NCI-H2081 treated with DMSO at 0.1 percent for 48 hours (cell line): ENCODE measurements at places on chromosomes 12 and 14.

GRCh38 chr12:9900930-9901329, 19.6 kb downstream of the KLRF2 start:
- no peak for DNase-seq

- no peak for DNase-seq
These were observed 23.8 kb downstream of the BTG1 start for GRCh38 chr12:92121826-92122225.

- DNase-seq: no peak
These were observed 5.6 kb downstream of the NFYB start for GRCh38 chr12:104132351-104132956.

GRCh38 chr14:74515891-74516412, 22.4 kb downstream of the ISCA2 start:
- DNase-seq: no peak

DNA sequence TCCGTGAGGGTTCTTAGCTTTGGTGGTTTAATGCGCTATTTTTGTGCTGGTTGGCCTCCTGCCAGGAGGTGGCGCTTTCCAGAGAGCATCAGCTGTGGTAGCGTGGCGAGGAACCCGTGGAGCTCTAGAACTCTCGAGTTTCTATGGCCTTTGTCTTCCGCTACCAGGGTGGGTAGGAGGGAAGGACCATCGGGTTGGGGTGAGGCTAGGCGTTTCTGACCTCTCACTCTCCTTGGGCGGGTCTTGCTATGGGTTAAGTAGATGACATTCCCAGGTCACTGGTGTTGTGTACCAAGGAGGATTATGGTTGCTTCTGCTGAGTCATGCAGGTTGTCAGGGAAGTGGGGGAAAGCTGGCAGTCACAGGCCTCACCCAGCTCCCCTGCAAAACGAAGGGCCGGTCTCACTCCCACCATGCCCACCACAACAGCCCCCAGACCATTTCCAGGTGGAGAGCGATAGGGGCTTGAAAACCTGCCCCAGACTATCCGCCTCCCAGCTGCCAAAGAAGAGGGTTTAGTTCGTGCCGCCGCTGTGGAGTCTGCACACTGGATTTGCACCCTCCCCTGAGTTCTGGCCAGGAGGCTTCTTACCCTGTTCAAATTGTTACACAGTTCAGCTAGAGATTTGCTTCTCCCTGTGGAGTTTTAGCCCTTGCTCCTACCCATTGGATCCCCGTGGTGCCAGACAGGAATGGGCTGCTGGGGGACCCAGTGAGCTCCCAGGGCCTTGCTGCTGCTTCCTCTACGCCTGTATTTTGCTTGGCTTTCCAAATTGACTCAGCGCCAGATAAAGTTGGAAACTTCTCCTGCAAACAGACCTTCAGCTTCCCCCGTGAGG, 21.9 kb downstream of the RNFT2 start:
- no peak for DNase-seq

DNA sequence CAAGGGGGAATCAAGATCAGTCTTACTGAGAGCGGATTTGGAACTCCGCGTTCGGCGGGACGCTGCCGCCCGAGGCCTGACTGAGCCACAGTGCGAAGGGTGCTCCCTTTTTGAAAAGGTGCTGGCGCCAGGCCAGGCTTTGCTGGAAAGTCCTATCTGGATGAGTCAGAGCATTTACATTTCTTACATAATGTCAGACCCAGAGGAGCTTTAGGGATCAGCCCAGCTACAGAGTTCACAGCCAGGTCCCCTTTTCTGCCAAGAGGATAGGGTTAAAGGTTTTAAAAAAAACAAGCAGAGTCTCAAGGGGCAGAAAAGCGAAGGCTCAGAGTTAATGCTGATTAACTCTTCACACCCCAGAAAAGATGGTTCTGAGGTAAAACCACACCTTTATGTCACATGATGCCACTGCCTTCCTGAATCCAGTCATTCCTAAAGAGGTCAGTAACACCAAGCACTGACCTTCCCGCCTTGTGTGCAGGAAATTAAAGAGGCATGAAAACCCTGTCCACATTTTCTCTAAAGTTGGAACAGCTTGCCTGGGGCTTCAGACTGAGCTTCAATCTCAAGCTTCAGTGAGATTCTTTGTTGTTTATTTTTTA, 11.7 kb upstream of the FBXL14 start:
- DNase-seq: no peak

GRCh38 chr12:29731591-29731990, 52.2 kb downstream of the TMTC1 start:
- no peak for DNase-seq

- DNase-seq: no peak
These were observed at the start of gene ITPK1 for GRCh38 chr14:93115821-93116675. Gene ITPK1 (minus strand): TSS chr14:93115925. CDS start chr14:93115163, 762 bp downstream.

GRCh38 chr12:20053782-20054181, 314.6 kb upstream of the PDE3A start:
- no peak for DNase-seq

- no peak for DNase-seq
These were observed 122.7 kb downstream of the RGS6 start for GRCh38 chr14:72054911-72055310.

- no peak for DNase-seq
These were observed 94.5 kb downstream of the NTS start for GRCh38 chr12:85968606-85969005.

DNA sequence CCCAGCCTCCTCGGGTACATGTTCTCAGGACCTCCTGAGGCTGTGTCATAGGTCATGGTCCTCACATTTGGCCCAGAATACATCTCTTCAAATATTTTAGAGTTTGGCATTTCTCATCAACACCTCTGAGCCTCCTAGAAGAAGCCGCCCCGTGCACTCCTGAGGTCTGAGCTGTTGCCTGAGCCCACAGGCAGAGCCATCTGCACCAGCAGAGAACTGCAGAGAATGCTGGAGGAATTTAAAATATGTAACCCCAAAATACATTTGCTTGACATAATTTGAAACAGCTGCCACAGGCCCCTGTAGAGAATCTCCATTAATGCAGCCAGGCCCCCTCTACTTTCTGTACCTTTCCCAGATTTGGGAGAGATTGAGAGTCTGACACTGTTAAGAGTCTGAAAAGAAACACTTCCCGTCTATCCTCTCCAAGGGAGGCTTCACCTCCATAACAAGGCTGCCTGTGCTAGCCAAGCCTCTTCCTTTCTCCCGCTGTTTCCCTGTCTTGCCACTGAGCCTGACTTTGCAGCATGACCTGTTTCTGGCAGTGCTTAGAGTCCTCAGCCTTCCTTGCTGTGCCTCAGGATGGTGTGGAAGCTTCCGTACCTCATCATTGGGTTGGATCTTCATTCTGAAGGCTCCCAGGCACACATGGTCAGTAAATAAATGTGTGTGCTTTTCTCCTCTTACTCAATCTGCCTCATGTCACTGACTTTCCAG, 95.4 kb upstream of the SFSWAP start:
- no peak for DNase-seq

DNA sequence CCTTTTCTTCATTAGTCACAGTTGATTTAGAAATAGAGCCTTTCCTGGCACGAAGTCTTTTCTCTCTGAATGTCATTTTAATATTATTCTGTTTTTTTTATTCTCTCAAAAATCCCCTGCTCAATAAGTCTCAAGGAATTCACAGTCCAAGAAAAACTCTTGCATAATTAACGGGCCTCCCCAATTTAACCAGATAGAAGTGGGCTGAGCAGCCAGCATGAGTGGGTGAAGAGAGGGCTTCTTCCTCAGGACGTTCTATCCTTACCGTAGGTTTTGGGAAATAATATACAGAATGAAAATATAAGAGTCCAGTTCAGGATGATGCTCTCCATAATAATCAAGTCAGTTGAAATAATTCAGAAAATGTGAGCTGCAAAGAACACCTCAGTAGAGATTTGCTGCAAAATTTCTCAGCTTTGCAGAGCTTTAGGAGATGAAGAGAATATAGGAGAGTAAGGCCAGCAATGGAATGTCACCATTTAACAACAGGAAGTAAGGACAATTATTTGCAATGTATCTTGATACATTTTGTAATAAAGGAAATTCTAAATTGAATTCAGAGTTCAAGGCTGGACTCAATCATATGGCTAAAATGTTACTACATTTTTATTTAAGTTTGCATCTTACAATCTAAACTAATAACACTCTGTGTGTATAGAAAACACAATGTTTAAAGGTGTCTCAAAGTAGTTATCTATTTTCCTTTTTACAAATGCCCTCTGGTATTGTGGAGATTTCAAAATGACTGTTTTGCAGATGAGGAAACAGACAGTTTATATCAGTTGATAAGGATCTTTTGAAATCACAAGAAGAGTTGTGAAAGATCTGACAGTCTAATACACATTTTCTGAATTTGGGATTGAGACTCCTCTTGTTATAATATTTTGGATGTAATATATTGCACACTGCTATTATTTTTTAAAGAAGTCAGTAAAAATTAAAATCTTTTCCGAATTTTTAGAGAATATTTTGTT, 1724.1 kb upstream of the SEL1L start:
- no peak for DNase-seq

DNA sequence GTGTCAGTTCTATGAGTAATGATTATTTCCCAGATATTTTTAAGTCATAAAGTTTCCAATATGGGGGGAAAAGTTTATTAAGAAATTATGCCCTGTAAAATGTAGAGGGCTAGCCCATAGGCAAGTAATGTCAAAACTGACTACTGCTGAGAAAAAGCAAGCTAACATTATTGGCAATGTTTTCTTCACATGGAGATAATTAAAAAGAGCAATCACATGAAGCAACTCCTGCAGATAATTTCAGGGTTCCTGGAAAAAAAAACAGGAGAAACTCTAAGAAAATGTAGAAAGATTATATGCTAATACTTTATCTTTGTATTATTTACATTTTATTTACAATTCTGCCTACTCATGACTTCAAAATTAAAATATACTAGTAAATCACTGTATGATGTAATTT, 39.8 kb downstream of the PPP1R12A start:
- DNase-seq: no peak

DNA sequence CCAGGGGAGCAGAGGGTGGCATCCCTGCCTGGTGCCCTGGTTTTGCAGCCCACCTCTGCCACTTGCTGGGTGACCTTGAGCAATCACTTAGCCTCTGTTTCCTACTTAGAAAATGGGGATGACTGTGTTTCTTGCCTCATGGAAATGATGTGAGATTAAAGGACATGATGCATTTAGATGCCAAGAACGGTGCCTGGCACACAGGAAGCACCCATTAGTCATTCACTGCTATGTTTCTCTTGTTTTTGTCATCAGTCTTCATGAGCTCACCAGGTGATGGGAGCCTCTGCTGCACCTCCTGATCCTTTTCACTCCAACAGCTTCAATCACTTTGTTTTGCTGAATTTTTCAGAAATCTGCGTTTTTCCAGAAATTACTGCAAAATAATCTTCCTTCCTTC, 23.6 kb upstream of the ATF1 start:
- DNase-seq: no peak

GRCh38 chr14:68638141-68638999, 154.5 kb downstream of the ZFP36L1 start:
- no peak for DNase-seq

DNA sequence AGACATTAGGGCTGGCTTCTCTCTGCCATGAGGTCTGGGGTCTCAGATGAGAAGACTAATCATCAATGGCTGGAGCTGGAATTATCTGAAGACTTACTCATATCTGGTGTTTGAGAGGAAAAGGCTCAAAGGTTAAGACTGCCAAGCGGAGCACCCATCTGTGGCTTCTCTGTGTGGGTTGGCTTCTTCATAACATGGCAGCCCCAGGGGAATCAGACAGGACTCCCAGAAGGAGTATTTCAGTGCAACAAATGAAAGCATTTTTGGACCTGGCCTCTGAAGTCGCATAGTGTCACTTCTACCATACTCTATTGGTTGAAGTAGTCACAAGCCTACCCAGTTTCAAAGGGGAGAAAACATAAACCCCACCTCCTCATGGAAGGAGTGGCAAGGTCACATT, 171.8 kb upstream of the KRR1 start:
- DNase-seq: no peak

GRCh38 chr12:53485955-53486735, 13.1 kb downstream of the MAP3K12 start:
- no peak for DNase-seq

- no peak for DNase-seq
These were observed 58.9 kb downstream of the HSP90AA1 start for GRCh38 chr14:102027951-102028350.

DNA sequence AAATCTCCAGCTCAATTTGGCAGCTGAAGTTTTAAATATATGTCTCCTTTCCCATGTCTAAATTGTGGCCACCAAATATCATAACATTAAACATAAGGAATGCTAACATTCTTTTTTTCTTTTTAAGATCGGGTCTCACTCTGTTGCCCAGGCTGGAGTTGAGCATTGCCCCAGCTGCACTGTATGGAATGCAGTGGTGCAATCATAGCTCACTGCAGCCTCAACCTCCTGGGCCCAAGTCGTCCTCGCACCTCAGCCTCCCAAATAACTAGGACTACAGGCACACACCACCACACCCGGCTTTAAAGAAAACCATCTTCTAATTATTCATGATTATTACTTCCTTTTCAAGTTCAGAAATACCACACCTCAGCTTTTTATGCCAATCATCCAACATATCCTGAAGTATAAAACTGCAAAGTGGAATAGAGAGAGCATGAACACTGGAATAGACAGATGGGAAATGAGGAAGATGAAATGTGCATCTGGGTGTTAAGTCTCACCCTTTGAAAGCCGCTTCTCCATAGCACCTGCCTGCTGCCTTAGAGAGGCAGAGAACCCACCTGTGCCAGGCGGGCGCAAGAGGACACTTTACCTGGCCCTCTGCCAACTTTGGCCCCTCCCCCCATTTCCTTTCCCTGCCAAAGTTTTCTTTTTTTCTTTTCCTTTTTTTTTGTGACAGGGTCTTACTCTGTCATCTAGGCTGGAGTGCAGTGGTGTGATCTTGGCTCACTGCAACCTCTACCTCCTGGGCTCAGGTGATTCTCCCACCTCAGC, 2.8 kb upstream of the EML1 start:
- no peak for DNase-seq

GRCh38 chr12:109625131-109625559, 51.6 kb downstream of the MVK start:
- DNase-seq: no peak

- DNase-seq: no peak
These were observed 2.1 kb downstream of the DNAJC22 start for GRCh38 chr12:49348781-49349180.

GRCh38 chr14:73231981-73232851, 5.1 kb upstream of the PAPLN start:
- DNase-seq: no peak

DNA sequence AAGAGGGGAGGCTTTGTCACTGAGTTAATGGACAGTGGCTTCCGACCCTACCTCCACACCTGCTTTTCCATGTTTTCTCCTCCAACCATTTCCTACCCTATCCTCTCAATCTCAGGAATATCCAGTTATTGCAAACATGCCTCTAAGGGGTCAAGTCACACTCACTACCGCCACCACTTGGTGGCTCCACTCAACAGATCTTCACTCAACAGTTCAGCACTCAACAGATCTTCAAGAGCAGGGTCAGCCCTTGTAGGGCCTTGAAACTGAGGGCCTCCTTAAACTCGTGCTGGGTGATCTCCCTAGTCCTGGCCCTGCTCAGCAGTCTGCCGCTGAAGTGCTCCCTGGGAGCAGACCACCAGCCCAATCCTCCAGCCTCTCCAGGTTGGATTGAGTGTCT, 14.2 kb downstream of the ZNF641 start:
- no peak for DNase-seq

GRCh38 chr14:104634886-104635570, 30.5 kb upstream of the TMEM179 start:
- no peak for DNase-seq
